ENCODE measurements at places on chromosomes 11 and 22.

- DNase-seq = no peak
Measured at GRCh38 chr11:12757416-12757815, 83.2 kb downstream of the TEAD1 start.

- DNase-seq = no peak
Measured at GRCh38 chr11:56625946-56626345, 11.3 kb upstream of the OR5M1 start.

DNA sequence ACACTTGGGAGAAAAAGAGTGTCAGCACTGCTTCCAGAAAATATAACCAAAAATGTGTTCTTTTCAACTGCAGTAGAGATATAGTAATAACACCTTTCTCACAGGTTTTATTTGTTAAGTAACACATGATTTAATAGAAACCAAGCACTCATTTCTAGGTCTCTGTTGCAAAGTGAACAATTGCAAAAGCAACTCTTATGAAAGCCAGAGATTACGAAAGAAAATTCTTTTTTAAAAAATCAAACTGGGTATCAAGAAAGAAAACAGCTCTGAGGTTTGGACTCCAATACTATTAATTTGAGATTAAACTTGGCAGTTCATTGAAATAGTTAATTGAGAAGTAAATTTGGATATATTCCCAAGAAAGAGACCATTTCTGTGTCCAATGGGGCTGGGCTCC is 9.8 kb upstream of the XKR3 start:
- no peak for DNase-seq

DNA sequence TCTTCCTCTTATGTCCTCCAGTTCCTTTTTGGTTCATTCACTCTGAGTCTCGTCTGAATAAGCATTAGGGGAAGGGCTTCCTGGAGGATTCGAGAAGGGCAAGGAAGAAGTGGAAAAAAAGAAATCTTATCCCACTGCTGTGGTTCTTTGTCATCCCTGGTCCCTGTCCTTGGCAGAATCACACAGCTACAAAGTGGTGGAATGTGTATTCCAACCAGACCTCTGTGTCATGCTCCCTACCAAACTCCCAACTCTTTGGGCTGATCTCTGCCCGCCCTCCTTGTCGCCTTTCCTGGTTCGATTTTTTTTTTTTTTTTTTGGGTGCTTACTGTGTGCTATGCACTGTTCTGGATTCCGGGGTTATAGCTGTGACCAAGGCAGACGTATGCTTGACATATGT is 61.0 kb downstream of the TEAD1 start:
- no peak for DNase-seq

DNA sequence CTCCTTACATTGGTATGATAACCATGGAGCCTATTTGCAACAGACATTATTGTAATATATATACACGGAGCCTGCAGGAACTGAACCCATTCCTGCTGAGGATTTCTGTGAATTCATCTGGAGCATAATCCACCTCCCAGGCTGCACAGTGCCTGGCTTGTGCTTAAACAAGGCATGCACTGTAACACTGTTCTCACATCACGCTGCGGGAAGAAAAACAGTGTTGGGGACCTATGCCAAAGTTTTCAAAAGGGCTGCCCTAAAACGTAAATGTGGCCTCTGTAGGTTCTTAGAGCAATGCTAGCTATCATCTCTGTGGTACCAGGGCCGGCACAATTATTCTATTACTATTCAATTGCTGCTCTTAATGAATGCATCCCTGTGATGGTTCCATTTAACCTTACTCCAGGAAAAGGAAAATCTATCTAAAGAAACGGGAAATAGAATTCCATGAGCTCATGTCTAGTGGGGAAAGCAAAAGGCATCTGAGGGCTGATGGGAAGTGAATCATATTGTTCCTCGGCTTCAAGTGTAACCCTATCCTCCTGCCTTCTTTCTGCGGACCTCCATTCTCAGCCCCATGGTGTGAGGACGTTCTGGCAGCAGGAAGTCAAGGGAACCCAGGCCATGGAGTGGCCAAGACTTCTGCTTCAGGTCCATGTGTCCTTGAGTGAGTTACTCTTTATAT is 525.5 kb downstream of the SOX6 start:
- no peak for DNase-seq

Measured in NCI-H1694 treated with DMSO at 0.1 percent for 48 hours (cell line).